ENCODE measurements at places on chromosomes 4 and X.

GRCh38 chr4:164204434-164204833 lies 549.5 kb upstream of the SMIM31 start:
- no peaks in the 10 kb centered on the region for H3K4me1 ChIP-seq
- no peaks in the 10 kb centered on the region for H3K36me3 ChIP-seq
- peak; percentile 36 for DNase-seq
- no peaks in the 10 kb centered on the region for H3K27me3 ChIP-seq
- H3K27ac ChIP-seq, result no peak overlapping the region
- H3K4me3 ChIP-seq, result no peak overlapping the region

- H3K36me3 ChIP-seq, result no peaks in the 10 kb centered on the region
- H3K4me3 ChIP-seq, result no peak overlapping the region
- H3K4me1 ChIP-seq, result peaks cover 25% of the 10 kb centered on the region
- peak overlapping the region; percentile 26 for H3K27ac ChIP-seq
- DNase-seq, result peak; percentile 66
- no peaks in the 10 kb centered on the region for H3K27me3 ChIP-seq
Measured at GRCh38 chrX:139826065-139827044, 106.5 kb downstream of the ATP11C start.

DNA sequence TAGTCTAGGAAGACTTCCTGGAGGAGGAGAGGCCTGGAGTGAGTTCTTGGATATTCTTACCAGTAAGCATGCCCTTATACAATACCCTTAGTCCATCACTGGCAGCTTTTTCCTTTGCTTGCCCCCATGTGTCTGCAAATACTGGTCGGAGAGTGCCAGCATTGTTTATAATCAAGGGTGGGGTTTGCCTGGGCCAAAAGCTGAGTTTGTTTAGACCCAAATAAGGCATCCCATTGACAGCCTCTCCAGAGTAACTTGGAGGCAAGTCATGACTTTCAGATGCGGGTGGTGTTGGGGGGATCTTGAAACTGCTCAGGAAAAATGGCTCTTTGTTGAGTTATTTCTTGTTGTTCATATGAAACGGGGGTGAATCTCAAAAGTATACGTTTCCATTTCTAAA lies 258.4 kb upstream of the TAPT1 start:
- no peak for DNase-seq
- H3K4me3 ChIP-seq, result no peak overlapping the region
- no peaks in the 10 kb centered on the region for H3K4me1 ChIP-seq
- peaks cover 7% of the 10 kb centered on the region for H3K27me3 ChIP-seq
- no peaks in the 10 kb centered on the region for H3K36me3 ChIP-seq
- no peak overlapping the region for H3K27ac ChIP-seq

DNA sequence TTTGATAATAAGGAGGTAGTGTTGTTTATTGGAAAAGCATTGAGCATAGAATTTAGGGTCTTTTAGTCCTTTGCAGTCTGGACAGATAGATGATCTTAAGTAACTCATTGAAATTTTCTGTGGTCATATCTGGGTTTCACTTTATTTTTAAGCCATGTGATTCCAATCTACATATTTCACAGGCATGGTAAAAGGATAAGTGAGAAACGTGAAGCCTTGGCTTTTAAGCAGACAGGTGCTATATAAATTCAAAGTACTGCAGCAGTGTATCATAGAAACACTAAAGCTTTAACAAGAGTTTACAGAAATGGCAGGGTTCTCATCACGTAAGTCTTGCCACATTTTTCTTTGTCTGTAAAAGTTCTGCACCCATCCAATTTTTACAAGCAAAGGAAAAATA lies 4.9 kb downstream of the PLS3 start:
- H3K36me3 ChIP-seq, result no peaks in the 10 kb centered on the region
- no peak overlapping the region for H3K4me3 ChIP-seq
- H3K4me1 ChIP-seq, result peaks cover 27% of the 10 kb centered on the region

- no peaks in the 10 kb centered on the region for H3K27me3 ChIP-seq
- H3K36me3 ChIP-seq, result no peaks in the 10 kb centered on the region
- no peak overlapping the region for H3K27ac ChIP-seq
- no peaks in the 10 kb centered on the region for H3K4me1 ChIP-seq
Measured at GRCh38 chr4:180827232-180828009, 1415.8 kb upstream of the TENM3 start.

DNA sequence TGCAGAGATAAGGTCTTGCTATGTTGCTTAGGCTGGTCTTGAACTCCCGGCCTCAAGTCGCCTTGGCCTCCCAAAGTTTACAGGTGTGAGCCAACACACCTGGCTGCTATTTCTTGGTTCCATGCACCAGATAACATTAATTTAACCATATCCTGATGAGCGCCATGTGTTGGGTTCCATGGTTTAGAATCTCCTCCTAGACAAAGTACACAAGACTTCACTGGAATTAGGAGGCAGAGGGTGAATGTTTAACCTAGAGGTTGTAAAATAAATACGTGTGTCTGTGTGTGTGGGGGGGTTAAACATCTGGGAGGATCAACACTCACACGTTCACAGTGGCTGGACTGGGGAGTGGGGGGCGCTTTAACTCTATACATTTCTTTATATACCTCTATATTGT lies 32.4 kb upstream of the SORCS2 start:
- H3K27ac ChIP-seq, result no peak overlapping the region
- no peaks in the 10 kb centered on the region for H3K27me3 ChIP-seq
- no peak for DNase-seq
- H3K4me1 ChIP-seq, result no peaks in the 10 kb centered on the region
- H3K4me3 ChIP-seq, result no peak overlapping the region

DNA sequence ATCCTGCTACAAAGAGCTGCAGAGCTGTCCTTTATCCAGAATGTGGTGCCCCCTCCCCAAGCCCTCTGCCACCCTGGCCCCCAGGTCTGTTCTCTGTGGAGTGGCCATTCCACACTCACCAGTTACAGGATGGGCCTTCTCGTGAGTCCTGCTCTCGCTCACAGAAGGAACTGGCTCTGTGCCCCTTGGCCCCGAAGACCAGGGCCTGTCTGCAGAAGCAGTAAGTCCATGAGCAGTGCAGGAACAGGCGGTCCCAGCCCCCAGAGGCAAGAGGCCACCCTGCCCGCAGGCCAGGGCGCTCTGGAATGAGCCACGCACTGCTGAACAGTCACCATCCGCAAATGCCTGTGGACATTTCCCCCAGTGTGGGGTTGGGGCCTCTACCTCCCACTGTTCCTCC lies 92.2 kb downstream of the DCTD start:
- DNase-seq, result no peak
- no peak overlapping the region for H3K27ac ChIP-seq

DNA sequence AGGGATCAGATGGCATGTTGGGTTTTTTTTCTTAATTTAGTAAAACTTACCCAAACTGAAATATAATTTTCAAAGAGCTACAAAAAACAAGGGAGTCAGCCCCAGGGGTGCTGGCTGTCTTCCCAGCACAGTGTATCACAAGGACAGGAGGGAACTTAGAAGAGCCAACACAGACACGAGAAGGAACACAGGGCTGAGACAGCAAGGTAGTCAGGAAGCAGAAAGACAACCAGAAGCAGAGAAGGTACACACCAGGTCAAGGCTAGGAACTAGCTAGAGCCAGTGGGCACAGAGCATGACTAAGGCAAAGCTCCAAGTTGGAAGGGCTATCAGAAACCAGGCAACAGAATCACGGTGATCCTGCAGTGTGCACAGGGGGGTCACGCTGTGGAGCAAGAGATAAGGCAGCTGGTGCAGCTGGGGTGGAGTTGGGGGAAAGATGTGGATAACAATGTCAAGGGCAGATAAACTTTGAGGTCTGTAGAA lies 168.7 kb downstream of the NR3C2 start:
- DNase-seq, result peak; percentile 43
- no peaks in the 10 kb centered on the region for H3K36me3 ChIP-seq
- no peaks in the 10 kb centered on the region for H3K27me3 ChIP-seq
- H3K27ac ChIP-seq, result no peak overlapping the region
- H3K4me3 ChIP-seq, result no peak overlapping the region

DNA sequence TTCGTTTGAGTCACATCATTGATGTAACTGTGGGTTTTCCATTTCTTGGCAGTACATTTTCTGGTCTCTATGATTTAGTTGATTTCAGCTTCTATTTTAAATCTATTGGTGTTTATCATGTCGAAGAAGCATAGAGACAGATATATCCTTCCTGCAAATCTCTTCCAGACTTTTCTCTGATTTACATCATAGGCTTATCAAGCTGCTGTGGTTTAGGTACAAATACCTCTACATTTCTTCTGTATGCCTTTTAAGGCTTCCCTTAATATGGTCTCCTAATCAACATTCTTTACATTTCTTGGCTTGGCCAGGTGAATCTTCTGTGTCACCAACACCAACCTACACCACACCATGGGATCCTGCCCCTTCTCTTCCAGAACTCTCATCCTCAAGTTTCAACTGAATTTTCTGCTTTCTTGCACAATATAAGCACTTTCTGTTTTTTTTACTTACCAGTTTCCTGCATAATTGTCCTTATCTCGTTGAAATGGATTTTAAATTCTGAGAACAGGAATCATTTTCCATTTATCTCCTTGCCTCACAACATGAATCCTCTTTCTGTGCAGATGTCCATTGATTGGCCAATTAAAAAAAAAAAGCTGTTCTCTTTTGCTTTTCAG lies 626.9 kb downstream of the ANKRD50 start:
- H3K4me1 ChIP-seq, result no peaks in the 10 kb centered on the region
- no peak overlapping the region for H3K4me3 ChIP-seq
- no peak overlapping the region for H3K27ac ChIP-seq
- H3K27me3 ChIP-seq, result no peaks in the 10 kb centered on the region
- no peaks in the 10 kb centered on the region for H3K36me3 ChIP-seq
- no peak for DNase-seq

GRCh38 chr4:68904786-68905185 lies 46.8 kb downstream of the UGT2A3 start:
- no peaks in the 10 kb centered on the region for H3K27me3 ChIP-seq
- no peak overlapping the region for H3K27ac ChIP-seq
- no peaks in the 10 kb centered on the region for H3K4me1 ChIP-seq
- H3K36me3 ChIP-seq, result no peaks in the 10 kb centered on the region

DNA sequence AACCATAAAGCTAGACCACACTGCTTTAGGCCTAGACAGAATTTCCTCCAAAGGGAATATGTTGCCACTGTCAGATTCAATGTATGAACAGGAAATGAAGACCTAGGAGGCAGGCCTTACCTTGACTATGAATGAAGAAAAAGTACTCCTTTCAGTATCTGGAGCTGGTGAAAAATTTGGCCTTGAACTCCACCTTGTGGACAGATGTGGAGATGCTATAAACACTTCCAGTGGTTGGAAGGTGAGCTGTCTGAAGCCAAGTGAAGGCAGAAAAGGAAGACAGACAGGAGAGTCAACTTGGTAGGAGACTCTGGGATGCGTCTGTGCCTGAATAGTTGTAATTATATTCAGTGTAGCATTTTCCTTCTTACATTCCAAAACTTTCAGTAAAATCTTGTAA lies 17.2 kb downstream of the SPIN3 start:
- no peaks in the 10 kb centered on the region for H3K36me3 ChIP-seq
- no peak overlapping the region for H3K4me3 ChIP-seq
- H3K27ac ChIP-seq, result no peak overlapping the region
- DNase-seq, result peak; percentile 47
- no peaks in the 10 kb centered on the region for H3K27me3 ChIP-seq

GRCh38 chr4:141022111-141022695 lies 111.1 kb downstream of the RNF150 start:
- no peaks in the 10 kb centered on the region for H3K27me3 ChIP-seq
- no peak overlapping the region for H3K4me3 ChIP-seq
- no peaks in the 10 kb centered on the region for H3K36me3 ChIP-seq
- no peak for DNase-seq
- no peaks in the 10 kb centered on the region for H3K4me1 ChIP-seq
- no peak overlapping the region for H3K27ac ChIP-seq

GRCh38 chr4:21195682-21196081 lies 495.4 kb downstream of the PACRGL start:
- no peak overlapping the region for H3K4me3 ChIP-seq
- DNase-seq, result no peak
- no peaks in the 10 kb centered on the region for H3K27me3 ChIP-seq
- H3K36me3 ChIP-seq, result no peaks in the 10 kb centered on the region

- H3K36me3 ChIP-seq, result no peaks in the 10 kb centered on the region
- no peaks in the 10 kb centered on the region for H3K27me3 ChIP-seq
- no peak overlapping the region for H3K4me3 ChIP-seq
- DNase-seq, result no peak
- H3K4me1 ChIP-seq, result peaks cover 6% of the 10 kb centered on the region
- H3K27ac ChIP-seq, result no peak overlapping the region
Measured at GRCh38 chrX:154602766-154603437, 16.2 kb downstream of the CTAG1B start.

GRCh38 chr4:156778606-156779005 lies 193.0 kb downstream of the PDGFC start:
- no peak overlapping the region for H3K4me3 ChIP-seq
- no peak overlapping the region for H3K27ac ChIP-seq
- H3K36me3 ChIP-seq, result no peaks in the 10 kb centered on the region
- peaks cover 20% of the 10 kb centered on the region for H3K4me1 ChIP-seq
- no peak for DNase-seq

DNA sequence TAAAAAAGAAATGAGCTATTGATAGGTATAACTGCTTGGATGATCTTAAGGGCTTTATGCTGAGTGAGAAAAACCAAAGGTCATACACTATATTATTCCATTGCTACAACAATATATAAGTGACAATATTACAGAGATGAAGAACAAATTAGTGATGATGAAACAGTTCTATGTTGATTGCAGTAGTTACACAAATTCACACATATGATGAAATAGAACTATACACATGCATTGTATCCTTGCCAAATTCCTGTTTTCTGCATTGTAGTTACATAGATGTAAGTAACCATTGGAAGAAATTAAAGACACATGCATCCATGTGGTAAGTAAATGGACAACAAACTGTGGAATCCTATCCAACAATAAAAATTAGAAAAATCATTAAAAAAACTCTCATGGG lies 76.5 kb downstream of the CENPC start:
- H3K27me3 ChIP-seq, result no peaks in the 10 kb centered on the region
- no peak overlapping the region for H3K4me3 ChIP-seq
- no peak for DNase-seq
- no peak overlapping the region for H3K27ac ChIP-seq
- peaks cover 5% of the 10 kb centered on the region for H3K36me3 ChIP-seq
- no peaks in the 10 kb centered on the region for H3K4me1 ChIP-seq

- H3K27ac ChIP-seq, result no peak overlapping the region
- H3K36me3 ChIP-seq, result no peaks in the 10 kb centered on the region
- H3K4me3 ChIP-seq, result no peak overlapping the region
- H3K4me1 ChIP-seq, result no peaks in the 10 kb centered on the region
- peaks cover 23% of the 10 kb centered on the region for H3K27me3 ChIP-seq
Measured at GRCh38 chr4:127616898-127617297, 15.9 kb upstream of the INTU start.
